ENCODE measurements at places on chromosomes 1 and 21.

DNA sequence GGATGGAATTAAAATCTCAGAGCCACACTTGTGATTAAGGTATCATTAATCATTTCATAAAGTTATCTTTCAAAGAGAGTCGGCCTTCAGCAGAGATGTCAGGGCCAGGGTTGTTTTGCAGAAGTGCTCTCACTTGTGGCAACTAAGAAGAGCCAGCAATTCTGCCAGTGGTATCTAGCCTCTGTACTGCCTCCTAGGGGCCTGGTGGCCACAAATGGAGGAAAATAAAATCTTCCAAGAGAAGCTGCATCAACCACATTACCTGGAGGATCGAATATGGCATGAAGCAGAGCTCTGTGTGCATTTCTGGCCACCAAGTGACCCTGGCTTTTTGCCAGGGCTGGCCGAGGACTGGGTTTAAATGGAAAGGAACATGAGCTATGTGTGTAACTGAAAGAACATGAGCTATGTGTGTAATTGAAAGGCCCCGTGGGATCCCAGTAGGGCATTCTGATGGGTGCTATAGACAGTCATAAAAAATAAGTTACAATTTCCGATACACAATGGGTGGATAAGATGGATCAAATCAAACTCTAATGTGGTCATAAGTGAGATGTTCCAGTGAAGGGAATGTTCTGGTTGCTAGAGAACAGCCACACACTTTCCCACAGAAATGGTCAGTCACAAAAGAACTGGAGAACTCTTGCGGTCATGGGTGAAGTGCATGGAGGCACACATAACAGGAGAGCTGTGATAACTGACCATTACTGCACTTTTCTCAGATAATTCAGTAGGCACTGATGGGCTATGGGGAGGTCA is 335.8 kb downstream of the CAMTA1 start:
- no peak for DNase-seq

GRCh38 chr1:165052936-165053335 is 303.6 kb downstream of the LMX1A start:
- DNase-seq = no peak

DNA sequence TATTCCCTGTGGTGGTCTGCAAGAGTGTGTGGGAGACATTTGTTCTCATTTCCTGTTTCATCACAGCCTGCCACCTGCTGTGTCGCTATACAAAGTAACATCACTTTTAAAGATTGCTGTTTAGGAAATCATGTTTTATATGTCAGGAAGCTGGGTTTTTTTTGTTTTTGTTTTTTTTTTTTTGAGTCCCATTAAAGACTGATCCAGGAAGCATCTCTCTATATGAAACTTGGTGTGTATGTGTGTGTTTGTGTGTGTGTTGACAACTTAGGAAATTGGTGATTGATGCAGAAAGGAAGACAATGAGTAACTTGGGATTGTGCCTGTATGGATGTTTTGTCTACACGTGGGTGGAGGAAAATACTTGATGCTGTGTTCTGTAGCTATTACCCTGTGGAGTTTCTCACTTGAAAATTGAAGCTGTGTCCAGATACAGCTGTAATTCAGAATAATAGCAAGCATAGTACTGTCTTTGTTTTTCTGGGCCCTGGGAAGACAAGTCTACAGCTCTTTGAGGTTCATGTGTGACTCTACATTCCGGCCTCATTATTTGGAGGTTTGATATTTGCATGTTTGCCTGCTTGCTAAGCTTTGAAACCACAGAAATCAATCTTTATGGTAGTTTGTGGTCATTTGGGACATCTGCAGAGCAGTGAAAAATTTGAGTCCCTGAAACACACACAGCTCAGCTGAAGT is 47.9 kb downstream of the LAMC1 start:
- peak; percentile 28 for DNase-seq

GRCh38 chr1:178536844-178537371 is 24.0 kb downstream of the TEX35 start:
- peak; percentile 57 for DNase-seq

DNA sequence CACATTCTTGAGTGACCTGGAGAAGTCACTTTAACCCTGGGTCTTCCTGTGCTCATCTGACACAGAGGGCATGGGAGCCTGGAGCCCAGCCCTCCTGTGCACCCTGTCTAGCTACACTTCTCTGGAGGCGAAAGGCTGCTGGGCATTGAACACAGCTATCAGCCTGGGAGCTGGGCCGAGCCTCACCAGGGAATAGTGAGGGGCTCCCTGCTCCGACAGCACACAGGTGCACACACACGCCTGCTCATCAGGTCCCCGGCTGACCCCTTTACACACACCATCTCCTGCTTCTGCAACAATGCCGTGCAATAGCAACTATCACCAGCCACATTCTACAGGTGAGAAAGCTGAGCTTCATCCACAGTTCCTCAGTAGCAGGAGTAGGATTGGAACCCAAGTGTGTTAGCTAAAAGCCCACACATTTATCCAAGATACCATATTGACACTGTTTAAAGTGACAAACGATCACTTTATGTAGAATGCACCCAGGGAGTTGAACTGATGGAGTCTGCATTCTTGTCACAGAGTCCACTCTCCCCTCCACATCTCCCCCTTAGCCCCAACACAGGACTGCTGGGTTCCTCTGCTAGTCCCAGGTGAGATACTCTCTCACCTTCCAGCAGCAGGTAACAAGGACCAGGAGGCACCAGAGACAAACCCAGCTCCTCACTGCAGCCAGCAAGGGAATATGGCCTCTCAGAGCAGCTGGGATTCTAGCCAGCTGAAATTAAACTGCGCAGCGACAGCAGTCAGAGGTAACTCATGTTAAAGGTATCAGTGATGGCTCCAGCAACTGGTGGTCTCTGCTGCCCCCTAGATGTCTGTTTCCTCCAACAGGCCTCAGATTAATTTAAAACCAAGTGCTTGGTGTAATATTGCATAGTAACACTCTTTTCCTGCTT is 18.3 kb upstream of the CAPN8 start:
- peak; percentile 26 for DNase-seq

DNA sequence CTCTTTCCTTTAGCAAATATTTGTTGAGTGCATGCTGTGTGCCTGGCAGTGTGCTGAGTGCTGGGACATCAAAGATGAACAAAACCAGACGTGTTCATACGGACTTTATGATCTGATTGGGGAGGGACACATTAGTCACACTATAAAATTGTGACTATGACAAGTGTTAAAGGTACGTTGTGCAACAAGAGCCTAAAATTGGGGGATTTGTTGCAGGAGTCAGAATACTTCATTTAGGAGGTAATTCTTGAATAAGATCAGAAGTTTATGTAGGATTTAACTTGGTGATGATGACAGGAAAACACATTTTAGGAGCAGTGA is 29.6 kb downstream of the B3GALT2 start:
- DNase-seq = no peak

DNA sequence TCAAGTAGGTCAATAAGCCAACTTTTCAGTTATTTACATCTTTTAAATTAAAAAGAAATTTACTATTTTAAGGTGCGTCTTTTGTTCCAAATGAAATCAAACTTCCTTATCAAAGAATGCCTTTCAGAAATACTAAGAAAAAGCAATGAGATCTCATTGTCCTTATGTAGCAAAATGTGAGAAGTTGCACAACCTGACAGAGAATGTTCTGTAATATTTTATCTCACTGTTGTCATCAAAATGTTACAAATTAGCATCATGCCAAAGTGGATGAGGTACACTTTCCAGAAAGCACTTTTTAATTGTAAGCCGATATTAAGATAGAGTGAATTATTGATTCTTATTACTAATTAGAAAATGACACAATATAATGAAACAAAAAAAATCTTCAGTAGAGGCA is 50.4 kb downstream of the KCNT2 start:
- no peak for DNase-seq

DNA sequence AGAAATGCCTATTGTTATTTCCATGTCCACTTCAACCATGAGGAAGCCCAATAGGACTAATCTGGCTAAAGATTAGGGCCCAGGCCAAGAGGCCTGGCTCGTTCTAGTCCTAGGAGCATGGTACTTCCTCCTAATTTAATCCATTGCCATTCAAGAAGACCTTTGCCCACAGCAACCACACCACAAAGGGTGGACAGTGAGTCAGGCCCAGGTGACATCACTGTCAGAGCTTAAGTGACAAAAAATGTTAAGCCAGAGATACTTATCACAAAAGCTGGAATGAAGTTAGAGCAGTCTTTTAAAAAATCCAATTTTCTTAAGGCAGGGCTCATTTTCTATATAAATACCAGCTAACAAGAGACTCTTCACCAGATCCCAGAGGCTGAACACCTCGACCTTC is at the start of gene SPRR3:
Gene SPRR3 (plus strand): TSS at position 368 of the 400 bp plus-strand sequence. CDS start 1,272 bp downstream, outside the sequence.
- no peak for DNase-seq

- DNase-seq = no peak
Observed at GRCh38 chr1:225460737-225461532, 33.1 kb upstream of the LBR start.

GRCh38 chr1:41241354-41241748 is 755 bp downstream of the SCMH1 start:
- no peak for DNase-seq

DNA sequence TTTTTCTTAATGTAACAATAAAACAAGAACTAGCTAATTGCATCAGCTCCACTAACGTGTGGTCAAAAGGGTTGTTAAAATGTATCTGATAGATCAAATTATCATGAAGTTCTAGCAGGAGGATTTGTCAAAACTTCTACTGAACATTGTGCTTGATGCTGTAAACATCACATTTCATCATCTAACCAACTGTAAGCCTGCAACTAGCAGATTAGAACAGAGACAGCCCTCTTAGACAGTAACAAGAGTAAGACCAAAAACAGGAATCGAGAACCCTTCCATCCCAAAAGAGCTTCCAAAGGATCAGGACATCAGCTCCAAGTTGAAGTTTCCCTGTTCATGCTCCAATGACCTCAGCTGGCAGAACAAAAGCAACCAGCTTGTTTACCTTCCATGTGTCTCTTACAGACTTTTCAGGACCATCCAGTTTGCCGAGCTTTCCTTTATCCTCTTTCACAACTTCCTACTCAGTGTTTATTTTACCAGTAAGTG is 44.6 kb downstream of the NIBAN1 start:
- DNase-seq = no peak

- no peak for DNase-seq
Observed at GRCh38 chr1:32239790-32240139, 7.3 kb upstream of the FAM167B start.

- DNase-seq = no peak
Observed at GRCh38 chr1:214473387-214473786, 78.0 kb downstream of the PTPN14 start.

GRCh38 chr1:42146626-42147320 is 6.4 kb upstream of the GUCA2B start:
- peak; percentile 58 for DNase-seq

- DNase-seq = no peak
Observed at GRCh38 chr1:116003823-116004222, 27.5 kb downstream of the SLC22A15 start.

GRCh38 chr1:152348447-152348846 is 11.4 kb downstream of the FLG2 start:
- no peak for DNase-seq

GRCh38 chr1:241219449-241219848 is 137.6 kb downstream of the RGS7 start:
- no peak for DNase-seq

DNA sequence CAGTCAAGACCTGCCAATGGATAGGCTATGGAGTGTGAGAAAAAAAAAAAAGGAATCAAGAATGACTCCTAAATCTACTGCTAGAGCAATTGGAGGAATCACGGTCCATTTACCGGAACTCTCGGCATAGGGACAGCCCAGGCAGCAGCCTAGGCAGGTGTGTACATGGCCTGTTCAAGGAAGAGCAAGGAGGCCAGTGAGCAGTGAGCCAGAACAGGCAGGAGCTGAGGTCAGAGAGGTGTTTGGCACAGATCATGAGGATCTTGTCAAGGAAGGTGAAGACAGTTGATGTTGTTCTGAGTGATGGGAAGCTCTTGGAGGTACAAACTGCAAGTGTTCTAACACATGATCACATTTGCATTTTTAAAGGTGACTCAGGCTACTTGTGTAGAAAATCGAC is 40.6 kb upstream of the HHAT start:
- no peak for DNase-seq

- DNase-seq = no peak
Observed at GRCh38 chr1:25821112-25821476, 1.3 kb downstream of the MTFR1L start.

- no peak for DNase-seq
Observed at GRCh38 chr1:189141056-189141455, 1336.6 kb downstream of the BRINP3 start.

GRCh38 chr1:25576459-25577133 is 33.2 kb downstream of the LDLRAP1 start:
- DNase-seq = no peak

DNA sequence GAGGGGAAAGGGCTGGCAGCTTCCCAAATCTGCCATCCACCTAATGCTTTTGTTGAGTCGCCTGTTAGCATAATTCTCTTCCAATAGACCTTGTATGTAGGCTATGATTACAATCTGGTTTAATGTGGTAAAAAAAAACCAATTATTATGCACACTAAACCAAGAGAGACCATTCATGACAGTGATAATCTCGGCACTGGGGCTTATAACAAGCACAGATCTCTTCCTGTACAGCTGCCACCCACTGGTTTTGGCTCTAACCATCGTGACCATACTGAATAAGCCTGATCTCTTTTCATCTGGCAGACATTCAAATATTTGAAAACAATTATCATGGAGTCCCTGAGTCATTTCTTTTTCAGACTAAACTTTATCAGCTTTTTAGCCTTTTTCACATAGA is 12.0 kb upstream of the SYT14 start:
- DNase-seq = no peak

DNA sequence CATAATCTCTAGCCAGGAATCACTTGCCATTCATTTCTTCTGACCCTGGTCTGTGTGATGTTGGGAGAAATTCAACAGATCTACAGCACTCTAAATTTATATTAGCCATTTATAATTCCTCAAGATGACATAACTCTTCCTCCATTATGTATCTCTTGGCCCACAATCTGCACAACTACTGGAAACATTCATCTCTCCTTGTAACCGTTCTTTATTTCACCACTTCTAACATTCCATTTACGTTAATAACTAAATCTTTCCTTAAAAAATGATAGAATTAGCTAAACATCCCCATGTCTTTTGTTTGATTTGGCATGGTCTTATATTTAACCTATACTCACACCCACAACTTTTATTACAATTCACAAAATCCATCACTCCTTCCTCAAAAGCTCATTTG is 166.0 kb downstream of the COL11A1 start:
- DNase-seq = no peak

GRCh38 chr1:12566484-12567287 is 51.3 kb downstream of the DHRS3 start:
- DNase-seq = no peak
